ENCODE measurements at places on chromosomes 11 and 22. TPM values are rescaled to one million over a fixed set of nuclear protein-coding genes. Genes with fewer than 3 reads are reported as not detected.

Gene PARVG
- 29.5 TPM for total RNA-seq

Gene SLC25A18
- 5.9 TPM for total RNA-seq

Gene OR56A1
- not detected for total RNA-seq

Gene SCGB1A1
- total RNA-seq: not detected

Gene TBX10
- total RNA-seq: not detected

Gene OR5T3
- total RNA-seq: not detected

Gene OR51B2
- not detected for total RNA-seq

Gene PRG2
- not detected for total RNA-seq

Gene MMP11
- total RNA-seq: 6.4 TPM

Gene DDTL
- not detected for total RNA-seq

Gene C22orf15
- not detected for total RNA-seq

Gene FCHSD2
- 15.7 TPM for total RNA-seq

GRCh38 chr11:78281511-78281910, 92.8 kb downstream of the USP35 start:
- DNase-seq: no peak

DNA sequence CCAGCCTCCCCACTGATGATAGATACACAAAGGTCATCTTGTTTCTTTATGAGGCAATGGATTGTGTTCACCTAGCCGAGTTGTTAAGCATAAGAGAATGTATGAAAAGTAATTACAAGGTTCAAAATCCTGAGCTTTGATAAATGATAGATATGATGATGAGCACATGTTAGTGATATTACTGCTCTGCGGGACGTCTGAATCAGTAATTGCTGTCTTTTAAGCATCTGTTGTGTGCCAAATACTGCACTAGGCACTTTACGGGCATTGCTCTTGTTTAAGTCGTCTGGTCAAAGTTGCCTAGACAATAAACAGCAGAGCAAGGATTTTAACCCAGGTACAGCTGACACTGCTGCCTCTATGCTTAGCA, 559 bp upstream of the RNF141 start:
- DNase-seq: no peak

- no peak for DNase-seq
These were observed 374.6 kb upstream of the B3GAT1 start for GRCh38 chr11:134786636-134787035.

DNA sequence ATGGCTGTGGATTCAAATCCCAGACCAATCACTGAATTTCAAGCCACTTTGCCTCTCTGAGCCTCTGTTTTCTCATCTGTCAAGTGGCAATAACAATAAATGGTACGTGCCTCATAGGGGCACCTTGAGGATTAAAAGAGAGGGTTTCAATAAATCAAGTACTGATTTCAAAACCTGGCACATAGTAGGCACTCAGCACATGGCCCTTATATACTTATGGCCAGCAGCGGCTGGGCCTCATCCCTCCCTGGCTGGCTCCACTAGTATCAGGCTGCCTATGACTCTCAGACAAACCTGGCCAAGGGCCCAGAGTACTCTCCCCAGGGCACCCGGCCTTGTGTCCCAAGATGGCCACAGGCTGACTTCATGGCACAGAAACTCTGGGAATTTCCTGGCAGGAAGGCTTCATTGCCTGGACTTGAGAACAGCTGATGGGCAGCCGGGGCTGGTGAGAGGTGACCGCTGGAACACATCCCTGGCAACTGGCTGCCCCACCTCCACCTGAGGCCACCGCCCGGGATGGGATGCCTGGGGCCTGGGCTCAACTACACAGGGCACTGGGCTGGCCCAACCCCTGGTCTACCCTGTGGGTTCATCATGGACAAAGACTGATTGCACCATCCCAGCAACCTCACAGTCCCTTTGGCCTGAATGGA, 3.4 kb downstream of the FADS3 start:
- no peak for DNase-seq

- no peak for DNase-seq
These were observed 1.4 kb downstream of the POGLUT3 start for GRCh38 chr11:108496643-108497256.

DNA sequence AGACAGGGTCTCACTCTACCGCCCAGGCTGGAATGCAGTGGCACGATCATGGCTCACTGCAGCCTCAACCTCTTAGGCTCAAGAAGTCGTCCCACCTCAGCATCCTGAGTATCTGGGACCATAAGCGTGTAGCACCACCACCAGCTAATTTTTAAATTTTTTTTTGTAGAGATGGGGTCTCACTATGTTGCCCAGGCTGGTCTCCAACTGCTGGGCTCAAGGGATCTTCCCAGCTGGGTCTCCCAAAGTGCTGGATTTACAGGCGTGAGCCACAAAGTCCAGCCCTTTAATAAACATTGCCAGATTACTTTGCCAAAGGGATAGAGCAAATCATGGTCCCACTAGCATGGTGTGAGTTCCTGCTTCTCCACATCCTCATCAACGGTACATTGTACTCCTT, 45.6 kb downstream of the KMT5B start:
- DNase-seq: no peak

GRCh38 chr11:75267171-75267970, 26.8 kb downstream of the TPBGL start:
- no peak for DNase-seq

- DNase-seq: no peak
These were observed 13.6 kb upstream of the RFPL2 start for GRCh38 chr22:32218470-32218869.

- no peak for DNase-seq
These were observed 19.4 kb upstream of the MYEOV start for GRCh38 chr11:69274531-69275016.

- DNase-seq: peak; percentile 76
These were observed 46.1 kb upstream of the PRDM11 start for GRCh38 chr11:45100339-45100738.

GRCh38 chr11:56698795-56699194, at the start of gene OR9G1:
Gene OR9G1, plus strand, starts transcription at chr11:56699095. Its CDS starts 1,293 bp downstream, at chr11:56700388.
- no peak for DNase-seq

- DNase-seq: no peak
These were observed 7.9 kb downstream of the INPPL1 start for GRCh38 chr11:72232260-72233055.

DNA sequence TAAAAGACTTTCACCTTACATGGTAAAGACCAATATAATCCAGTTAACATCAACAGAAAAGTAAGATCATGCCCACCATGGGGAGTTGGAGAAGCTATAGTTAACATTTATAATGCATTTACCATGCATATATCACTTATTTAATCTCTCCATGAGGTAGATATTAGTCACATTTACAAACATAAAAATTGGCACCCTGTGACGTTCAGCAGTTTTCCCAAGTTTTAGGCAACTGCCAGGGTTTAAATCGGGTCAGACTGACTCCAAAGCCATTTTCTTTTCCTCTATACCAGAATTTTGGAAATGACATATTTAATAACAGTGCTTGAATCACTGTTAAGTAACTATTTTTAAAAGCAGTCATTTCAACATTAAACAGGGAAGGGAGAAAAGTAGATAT, 266.3 kb downstream of the DDX10 start:
- no peak for DNase-seq

GRCh38 chr11:15819679-15820286, 536.6 kb downstream of the SOX6 start:
- DNase-seq: no peak

DNA sequence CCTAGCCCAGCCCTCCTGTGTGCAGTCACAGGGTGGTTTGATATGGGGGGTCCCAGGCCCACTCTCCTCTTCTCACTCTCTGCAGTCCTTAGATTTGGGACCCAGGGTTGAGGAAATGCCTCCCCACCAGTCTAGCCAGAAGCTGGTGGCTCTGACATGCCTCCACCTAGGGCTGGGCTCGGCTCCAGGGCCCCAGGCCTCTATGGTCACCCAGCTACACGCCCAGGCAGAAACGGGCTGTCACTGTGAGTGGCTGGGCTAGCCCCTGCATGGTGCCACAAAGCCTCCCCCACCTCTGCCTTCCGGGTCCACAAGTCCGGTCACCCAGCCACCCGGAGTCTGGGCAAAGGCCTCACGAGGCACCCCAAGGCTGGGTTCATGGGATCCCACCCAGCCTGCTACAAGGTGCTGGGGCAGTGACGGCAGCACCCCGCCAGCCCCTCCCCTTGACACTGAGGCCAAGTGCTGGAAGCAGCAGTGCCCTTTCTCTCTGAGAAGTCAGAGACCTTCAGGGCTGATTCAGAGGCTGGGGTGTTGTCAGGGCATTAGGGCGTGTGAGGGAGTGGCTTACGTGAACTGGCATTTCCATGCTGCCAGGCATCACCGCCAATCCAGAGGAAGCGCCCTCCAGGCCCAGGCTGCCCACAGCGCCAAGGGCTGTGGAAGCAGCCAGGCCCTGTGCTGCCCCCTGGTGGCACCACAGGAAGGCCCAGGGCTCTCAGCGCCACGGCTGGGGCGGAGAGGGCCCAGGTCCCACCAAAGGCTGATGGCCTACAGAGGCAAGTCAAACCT, 638 bp upstream of the PITPNM1 start:
- no peak for DNase-seq

DNA sequence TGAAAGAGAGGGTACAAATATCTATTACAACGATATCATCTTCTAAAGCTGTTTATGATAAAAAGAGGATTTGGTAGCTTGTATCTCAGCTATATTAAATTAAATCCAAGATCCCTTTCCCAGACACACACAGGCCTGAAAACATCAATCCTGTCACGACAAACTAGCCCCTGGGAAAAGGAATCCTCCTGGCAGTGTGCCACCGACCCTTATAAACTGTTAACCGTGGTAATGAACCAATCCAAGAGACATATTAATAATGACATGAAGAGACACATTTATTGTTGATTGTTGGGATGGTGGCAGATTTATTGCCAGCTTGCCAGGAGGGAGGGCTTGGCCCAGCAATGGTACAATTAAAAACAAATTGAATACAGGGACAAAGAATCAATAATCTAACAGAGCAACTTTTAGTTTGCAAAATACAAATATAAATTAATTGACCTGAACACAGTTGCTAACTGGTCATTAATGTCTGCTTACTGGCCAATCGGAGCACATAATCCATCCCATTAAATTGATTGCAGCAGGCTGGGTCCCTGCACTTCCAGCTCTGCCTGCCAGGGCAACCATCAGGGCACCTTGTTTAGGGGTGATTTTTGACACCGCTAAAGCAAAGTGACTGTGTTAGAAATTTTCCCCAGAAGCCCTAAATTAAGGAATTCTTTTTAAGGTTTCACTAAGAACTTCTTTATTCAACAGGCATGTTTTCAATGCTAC, 887.6 kb downstream of the OPCML start:
- DNase-seq: no peak

DNA sequence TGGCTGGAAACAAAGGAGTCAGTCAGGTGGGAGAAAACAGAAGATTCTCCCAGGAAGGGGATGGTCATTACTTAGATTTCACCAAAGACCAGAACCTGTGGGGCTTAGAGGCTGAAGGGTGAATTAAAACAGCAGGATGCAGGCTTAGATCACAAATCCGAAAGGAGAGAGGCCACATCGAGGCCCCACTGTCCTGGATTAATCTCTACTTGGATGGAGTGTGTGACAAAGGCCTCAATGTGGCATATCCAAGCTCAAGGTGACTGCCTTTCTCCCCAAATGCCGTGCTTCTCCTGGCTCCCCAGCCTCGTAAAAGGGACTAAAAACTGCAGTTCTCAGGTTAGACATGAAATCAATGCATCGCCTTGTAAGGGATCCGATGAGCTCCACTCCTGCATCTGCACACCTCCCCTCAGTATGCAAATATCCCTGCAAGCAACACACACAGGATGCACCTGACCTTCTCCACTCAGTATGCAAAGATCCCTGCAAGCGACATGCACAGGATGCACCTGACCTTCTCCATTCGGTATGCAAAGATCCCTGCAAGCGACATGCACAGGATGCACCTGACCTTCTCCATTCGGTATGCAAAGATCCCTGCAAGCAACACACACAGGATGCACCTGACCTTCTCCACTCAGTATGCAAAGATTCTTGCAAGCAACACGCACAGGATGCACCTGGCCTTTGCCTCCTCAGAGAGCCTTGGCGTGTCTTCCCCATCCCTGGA, 447.4 kb downstream of the BRD1 start:
- DNase-seq: peak; percentile 70

GRCh38 chr11:71999362-71999761, 653 bp downstream of the IL18BP start:
- no peak for DNase-seq

DNA sequence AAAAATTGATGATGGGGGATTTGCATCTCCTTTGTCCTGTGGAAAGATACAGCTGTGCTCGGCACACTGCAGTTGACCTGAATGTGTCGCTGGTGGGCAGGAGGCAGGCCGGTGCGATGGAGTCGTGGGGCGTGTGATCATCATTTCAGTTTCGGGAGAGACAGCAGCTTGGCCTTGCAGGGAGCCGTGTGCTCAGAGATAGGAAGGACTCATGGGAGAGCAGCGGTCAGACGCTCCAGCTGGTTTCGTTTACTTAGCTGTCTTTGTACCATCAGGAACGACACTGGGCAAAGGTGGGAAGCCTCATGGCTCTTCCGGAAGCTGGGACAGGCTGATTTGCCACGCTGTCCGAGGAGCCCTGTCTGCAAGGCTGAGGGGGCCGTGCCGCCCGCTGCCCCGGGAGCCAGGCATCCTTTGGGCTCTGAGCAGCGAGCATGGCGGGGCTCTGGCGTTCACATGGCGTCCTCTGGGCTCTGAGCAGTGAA, 32.7 kb downstream of the GRAMD4 start:
- DNase-seq: no peak

DNA sequence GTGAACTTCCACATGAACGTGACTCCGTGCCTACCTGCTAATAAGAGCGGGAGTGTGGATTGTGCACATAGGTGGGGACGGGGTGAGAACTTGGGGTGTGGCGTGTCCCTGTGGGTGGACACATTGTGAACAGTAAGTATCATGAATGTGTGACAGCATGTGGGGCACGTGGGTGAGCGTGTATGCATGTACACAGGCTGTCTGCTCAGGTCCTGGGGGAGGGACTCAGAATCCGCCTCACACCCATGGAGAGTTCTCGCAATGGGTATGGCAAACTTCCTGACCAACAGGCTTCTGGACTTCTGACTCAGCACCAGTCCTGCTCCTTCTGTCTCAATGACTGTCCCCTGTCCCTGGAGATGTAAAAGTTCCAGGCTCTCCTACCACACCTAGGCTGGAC, 222.9 kb downstream of the ST3GAL4 start:
- no peak for DNase-seq

GRCh38 chr11:117520201-117520600, 192.5 kb downstream of the CEP164 start:
- no peak for DNase-seq

DNA sequence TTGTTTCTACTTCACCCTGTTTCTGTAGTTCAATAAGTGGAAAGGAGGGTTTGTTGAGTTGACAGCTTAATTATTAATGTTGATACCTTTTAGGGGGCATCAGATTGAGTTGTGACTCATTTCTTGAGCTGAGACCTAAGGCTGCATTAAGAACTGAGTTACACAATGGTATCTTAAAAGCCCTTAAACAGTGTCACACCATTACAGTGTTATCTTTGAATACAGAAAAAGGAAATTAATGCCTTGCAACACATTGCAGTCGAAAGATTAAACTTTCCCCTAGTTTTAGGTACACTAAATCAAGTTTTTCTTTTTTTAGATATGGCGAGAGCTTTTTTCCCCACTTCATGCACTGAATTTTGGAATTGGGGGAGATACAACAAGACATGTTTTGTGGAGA, 16.7 kb downstream of the PAFAH1B2 start:
- no peak for DNase-seq

All from vagina (tissue), 2 donors.